ENCODE measurements at places on chromosomes 3 and 15. TPM values are rescaled to one million over a fixed set of nuclear protein-coding genes. Genes with fewer than 3 reads are reported as not detected.
A peak's percentile ranks its signal among the peaks of the same experiment; 100 is the strongest.

The MYO5C gene
- total RNA-seq = 0.29 TPM

The CEMIP gene
- 0.17 TPM for total RNA-seq

The GNAI2 gene
- 300 TPM for total RNA-seq

The POU1F1 gene
- not detected for total RNA-seq

The LINGO1 gene
- total RNA-seq = not detected

The OR5K2 gene
- total RNA-seq = not detected

- no peak overlapping the region for H3K4me3 ChIP-seq
- H3K27me3 ChIP-seq = no peaks in the 10 kb centered on the region
- H3K27ac ChIP-seq = no peak overlapping the region
- no peaks in the 10 kb centered on the region for H3K4me1 ChIP-seq
- no peaks in the 10 kb centered on the region for H3K36me3 ChIP-seq
These were observed 13.8 kb downstream of the EPHB1 start for GRCh38 chr3:134808835-134809234.

- H3K4me3 ChIP-seq = no peak overlapping the region
- no peaks in the 10 kb centered on the region for H3K27me3 ChIP-seq
- no peaks in the 10 kb centered on the region for H3K4me1 ChIP-seq
- H3K27ac ChIP-seq = no peak overlapping the region
These were observed 580.2 kb downstream of the NLGN1 start for GRCh38 chr3:173977747-173978146.

DNA sequence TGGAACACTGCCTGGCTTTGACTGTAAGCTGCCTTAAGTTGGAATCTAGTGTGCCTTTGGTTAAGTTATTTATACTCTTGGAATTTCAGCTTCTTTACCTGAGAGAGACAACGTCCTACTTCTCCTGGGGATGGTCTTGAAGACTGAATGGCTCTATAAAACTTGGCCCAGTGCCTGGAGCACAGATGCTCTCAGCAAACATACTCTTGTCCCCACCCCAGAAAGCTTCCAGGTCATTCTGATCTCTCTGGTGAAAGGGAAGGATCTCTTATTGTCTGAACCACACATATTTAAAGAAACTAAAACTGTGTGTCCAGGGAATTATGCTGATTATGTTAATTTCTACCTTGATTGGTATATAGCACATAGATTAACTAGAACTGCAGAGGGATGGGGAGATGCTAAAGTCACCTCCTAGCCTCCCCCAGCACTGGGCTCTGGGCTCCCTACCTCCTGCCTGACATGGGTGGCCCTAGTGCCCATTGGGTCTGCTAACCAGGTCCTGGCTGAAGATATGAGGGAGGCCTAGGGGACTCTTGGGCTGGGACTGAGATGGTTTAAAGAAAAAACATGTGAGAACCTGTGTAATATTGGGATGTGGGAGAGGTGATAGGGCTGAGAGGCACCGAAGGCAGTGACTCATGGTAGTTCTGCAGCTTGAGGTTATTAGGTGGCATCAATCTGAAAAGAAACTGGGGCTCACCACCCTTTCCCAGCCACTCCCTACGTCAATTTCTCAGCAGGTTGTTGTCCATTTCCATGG lies 171.0 kb downstream of the RPLP1 start:
- H3K4me3 ChIP-seq = no peak overlapping the region
- no peaks in the 10 kb centered on the region for H3K4me1 ChIP-seq
- H3K36me3 ChIP-seq = no peaks in the 10 kb centered on the region
- no peaks in the 10 kb centered on the region for H3K27me3 ChIP-seq
- DNase-seq = no peak

DNA sequence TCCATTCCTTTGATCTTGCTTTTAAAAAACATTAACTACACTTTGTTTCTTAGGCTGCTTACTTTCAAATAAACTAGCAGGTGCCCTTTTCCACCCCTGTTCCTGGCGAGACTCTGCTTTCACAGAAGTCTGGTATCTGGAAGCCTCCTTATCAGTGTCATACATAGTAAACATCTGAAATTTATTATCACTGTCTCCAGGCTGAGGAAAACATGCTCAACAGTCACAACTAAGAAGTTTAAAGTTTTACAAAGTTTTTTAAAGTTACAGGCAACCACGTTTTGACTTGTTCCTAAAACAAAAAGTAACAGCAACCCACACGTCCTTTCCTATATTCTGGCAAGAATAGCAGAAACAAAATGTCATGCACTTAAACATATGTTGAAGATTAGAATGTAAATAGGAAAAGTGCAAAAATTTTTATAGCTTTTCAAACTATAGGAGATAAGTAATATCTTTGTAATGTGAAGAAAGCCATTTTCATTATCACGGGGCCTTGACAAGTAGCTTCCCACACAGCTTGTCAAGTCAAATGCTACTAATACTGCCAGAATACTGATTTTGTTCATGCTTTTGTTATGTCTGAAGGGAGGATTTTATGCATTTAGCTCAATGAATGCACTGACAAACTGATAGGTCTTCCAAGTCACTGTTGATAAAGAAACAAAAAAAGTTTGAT lies 275.2 kb upstream of the KCNMB2 start:
- no peaks in the 10 kb centered on the region for H3K27me3 ChIP-seq
- no peak overlapping the region for H3K4me3 ChIP-seq
- no peaks in the 10 kb centered on the region for H3K4me1 ChIP-seq
- H3K27ac ChIP-seq = no peak overlapping the region
- no peaks in the 10 kb centered on the region for H3K36me3 ChIP-seq

- DNase-seq = no peak
- no peak overlapping the region for H3K4me3 ChIP-seq
- H3K4me1 ChIP-seq = no peaks in the 10 kb centered on the region
- H3K27ac ChIP-seq = no peak overlapping the region
These were observed 10.6 kb upstream of the SLC6A1 start for GRCh38 chr3:10981961-10982360.

- H3K4me1 ChIP-seq = no peaks in the 10 kb centered on the region
- no peak overlapping the region for H3K27ac ChIP-seq
- no peak overlapping the region for H3K4me3 ChIP-seq
- no peaks in the 10 kb centered on the region for H3K27me3 ChIP-seq
These were observed 125.9 kb upstream of the SLC7A14 start for GRCh38 chr3:170711786-170712185.

GRCh38 chr15:91263632-91264531 lies 163.8 kb downstream of the SV2B start:
- H3K4me1 ChIP-seq = no peaks in the 10 kb centered on the region
- H3K4me3 ChIP-seq = no peak overlapping the region
- H3K27me3 ChIP-seq = peaks cover 8% of the 10 kb centered on the region
- no peaks in the 10 kb centered on the region for H3K36me3 ChIP-seq

DNA sequence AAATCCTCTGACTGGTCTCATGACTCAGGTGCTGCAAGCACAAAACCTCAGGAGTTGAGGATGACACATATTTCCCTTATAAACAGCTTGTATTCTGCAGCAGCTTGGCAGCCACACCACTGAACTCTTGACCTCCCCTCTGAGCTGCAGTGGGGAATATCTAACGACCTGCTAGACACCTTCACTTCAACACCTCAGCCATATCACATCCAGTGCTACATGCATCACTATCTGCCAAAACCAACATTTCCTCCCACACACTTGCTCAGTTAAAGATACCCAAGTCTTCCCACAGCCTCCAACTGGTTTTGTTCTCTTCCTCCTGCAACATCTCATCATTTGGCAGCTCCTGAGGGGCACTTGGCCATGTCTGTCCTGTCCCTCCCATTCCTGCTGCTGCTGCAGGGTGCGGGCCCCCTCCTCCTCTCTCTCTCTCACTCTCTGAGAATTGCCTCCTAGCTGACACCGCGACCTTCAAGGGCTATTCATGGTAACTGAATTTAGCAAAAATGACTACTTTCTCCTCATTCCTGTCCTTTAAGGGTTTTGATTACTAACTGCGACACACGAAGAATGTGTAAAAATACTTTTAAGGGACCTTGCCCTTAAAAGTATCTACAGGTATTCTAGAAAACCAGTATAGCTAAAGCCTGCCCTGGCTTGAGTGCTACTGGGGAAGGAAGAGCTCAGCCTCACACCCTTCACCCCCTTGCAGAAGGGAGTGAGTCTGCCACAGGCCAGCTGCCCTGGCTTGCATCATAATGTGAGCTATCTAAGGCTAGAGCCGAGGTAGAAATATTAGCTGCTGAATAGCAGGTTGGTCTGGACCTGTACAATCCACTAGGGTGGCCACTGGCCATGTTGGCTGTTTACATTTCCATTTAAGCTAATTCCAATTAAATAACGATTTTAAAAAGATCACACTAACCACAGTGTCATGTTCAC lies 5.0 kb upstream of the CCR9 start:
- H3K27me3 ChIP-seq = no peaks in the 10 kb centered on the region
- peak; percentile 34 for DNase-seq
- H3K36me3 ChIP-seq = no peaks in the 10 kb centered on the region
- no peak overlapping the region for H3K4me3 ChIP-seq
- peaks cover 25% of the 10 kb centered on the region for H3K4me1 ChIP-seq

- no peaks in the 10 kb centered on the region for H3K36me3 ChIP-seq
- no peak for DNase-seq
- no peaks in the 10 kb centered on the region for H3K27me3 ChIP-seq
- H3K4me3 ChIP-seq = no peak overlapping the region
These were observed 64.7 kb downstream of the ADAMTS9 start for GRCh38 chr3:64623125-64623524.

DNA sequence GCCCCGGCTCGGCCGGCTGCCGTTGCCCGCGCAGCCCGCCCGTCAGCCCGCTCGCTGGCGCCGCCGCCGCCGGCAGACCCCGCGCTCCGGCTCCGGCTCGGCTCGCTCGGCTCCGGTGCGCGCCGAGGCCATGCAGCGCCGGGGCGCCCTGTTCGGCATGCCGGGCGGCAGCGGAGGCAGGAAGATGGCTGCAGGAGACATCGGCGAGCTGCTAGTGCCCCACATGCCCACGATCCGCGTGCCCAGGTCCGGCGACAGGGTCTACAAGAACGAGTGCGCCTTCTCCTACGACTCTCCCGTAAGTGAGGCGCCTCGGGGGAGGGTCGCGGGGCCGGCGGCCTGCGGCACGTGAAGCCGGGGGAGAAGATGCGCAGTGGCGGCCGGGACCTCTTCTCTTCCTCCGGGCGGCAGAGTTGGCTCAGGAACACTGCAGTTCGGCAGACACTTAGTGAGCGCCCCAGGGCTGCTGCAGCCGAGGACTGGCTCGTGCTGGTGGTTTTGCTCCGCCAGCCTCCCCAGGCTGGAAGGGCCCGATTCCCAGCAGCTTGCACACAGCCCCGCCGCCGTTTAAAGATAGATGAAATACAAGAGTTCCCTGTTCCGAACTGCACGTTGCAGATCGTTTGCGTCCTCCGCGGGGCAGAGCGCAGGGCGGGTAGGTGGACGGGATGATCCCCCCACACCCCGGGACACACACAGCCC lies 407 bp downstream of the USP13 start:
- peak overlapping the region; percentile 61 for H3K27ac ChIP-seq
- peak overlapping the region; percentile 82 for H3K4me3 ChIP-seq
- peak; percentile 64 for DNase-seq
- peaks cover 21% of the 10 kb centered on the region for H3K4me1 ChIP-seq
- H3K36me3 ChIP-seq = no peaks in the 10 kb centered on the region

DNA sequence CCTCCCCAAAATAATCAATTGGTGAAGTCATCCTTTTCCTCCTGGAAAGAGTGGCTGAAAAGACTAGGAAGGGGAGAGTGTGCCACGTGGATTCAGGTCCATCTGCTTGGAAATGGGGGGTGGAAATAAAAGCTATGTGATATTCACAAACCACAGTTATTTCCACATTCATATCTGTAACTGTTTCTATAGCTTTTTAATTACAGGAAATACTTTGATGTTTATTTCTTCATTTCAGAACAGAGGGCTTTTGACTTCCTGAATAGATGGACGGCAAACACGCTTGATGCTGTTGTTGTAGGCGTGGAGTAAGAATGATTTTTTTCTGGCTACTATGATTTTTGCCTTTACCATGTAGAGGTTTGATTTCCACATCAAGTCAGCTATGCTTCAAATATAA lies 10.1 kb downstream of the AADACL2 start:
- H3K36me3 ChIP-seq = no peaks in the 10 kb centered on the region
- H3K4me3 ChIP-seq = no peak overlapping the region
- no peaks in the 10 kb centered on the region for H3K4me1 ChIP-seq
- no peaks in the 10 kb centered on the region for H3K27me3 ChIP-seq
- no peak for DNase-seq
- H3K27ac ChIP-seq = no peak overlapping the region

DNA sequence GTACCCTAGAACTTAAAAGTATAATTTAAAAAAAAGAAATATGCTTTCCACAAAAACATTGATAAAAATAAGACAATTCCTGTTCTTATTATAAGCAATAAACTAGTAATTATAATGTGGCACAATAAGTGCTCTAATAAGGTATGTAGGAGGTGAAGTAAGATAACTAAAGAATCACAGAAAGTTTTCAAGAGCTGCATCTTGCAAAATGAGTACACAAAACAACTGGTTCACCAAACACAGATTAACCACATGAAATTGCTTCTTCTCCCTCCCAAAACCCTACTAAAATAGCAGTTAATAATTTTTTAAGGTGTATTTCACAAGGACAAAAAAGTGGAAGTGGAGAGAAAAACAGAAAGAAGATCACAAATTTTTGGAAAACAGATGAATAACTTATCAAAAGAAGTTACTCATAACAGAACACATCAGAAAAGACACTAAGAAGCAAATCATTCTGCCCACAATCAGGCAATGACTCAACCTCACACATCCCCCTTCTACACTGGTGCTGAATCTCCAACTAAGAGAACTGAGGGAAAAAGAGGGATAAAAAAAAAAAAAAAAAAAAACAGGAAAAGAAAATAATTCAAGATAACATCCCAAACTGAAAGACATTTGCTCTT lies 64.2 kb downstream of the TBC1D5 start:
- no peaks in the 10 kb centered on the region for H3K4me1 ChIP-seq
- no peak for DNase-seq

GRCh38 chr15:81056304-81056703 lies 55.6 kb downstream of the TLNRD1 start:
- no peak overlapping the region for H3K27ac ChIP-seq
- H3K4me3 ChIP-seq = no peak overlapping the region
- H3K36me3 ChIP-seq = no peaks in the 10 kb centered on the region
- H3K27me3 ChIP-seq = no peaks in the 10 kb centered on the region
- no peaks in the 10 kb centered on the region for H3K4me1 ChIP-seq
- DNase-seq = no peak

DNA sequence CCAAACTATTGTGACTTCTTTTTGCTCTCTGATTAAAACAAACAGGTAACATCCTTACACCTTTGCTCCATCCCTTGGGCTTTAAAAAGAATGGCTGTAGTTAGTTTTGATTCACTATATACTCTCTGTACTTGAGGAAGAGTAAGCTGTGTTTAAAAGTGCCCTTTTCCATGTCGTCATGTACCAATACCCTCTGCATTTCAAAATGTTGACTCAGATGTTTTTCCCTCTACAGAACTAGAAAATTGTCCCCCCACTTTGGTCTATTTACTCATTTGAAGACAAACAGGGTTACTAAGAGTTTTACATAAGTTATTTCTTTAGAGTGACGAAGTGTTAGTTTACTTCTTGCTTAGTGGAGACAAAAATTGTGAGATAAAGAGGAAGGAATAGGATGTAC lies 62.7 kb downstream of the TASOR start:
- H3K36me3 ChIP-seq = peaks cover 44% of the 10 kb centered on the region
- H3K4me1 ChIP-seq = no peaks in the 10 kb centered on the region
- no peak for DNase-seq
- no peak overlapping the region for H3K27ac ChIP-seq
